ENCODE measurements at places on chromosomes 7 and 10. TPM values are rescaled to one million over a fixed set of nuclear protein-coding genes. Genes with fewer than 3 reads are reported as not detected.

PDE6C gene
- total RNA-seq, result 0.07 TPM

GRCh38 chr10:61016630-61017029 lies 72.6 kb upstream of the RHOBTB1 start:
- H3K36me3 ChIP-seq, result no peaks in the 10 kb centered on the region
- H3K27ac ChIP-seq, result no peak overlapping the region
- no peak overlapping the region for H3K4me3 ChIP-seq

DNA sequence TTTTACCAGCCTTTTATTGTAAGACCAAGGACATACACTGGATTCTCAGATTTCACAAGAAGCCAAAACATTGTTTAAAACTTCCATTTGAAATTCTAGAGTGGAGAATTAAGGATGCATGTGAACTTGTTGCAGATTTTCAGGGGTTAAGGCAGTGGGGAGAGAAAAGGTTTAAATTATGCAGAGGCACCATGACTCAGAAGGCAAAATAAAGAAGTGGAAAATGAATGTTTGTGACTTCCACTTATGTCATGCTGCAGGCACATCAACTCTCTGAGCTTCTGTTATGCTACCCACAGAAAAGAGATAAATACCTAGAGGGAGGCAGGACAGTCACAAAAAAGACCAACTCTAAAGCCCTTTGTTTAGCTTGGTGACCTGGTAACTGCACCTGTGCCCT lies 84.4 kb upstream of the BET1 start:
- no peak for DNase-seq
- H3K27ac ChIP-seq, result no peak overlapping the region
- no peaks in the 10 kb centered on the region for H3K36me3 ChIP-seq
- no peaks in the 10 kb centered on the region for H3K27me3 ChIP-seq
- H3K4me1 ChIP-seq, result peaks cover 7% of the 10 kb centered on the region

DNA sequence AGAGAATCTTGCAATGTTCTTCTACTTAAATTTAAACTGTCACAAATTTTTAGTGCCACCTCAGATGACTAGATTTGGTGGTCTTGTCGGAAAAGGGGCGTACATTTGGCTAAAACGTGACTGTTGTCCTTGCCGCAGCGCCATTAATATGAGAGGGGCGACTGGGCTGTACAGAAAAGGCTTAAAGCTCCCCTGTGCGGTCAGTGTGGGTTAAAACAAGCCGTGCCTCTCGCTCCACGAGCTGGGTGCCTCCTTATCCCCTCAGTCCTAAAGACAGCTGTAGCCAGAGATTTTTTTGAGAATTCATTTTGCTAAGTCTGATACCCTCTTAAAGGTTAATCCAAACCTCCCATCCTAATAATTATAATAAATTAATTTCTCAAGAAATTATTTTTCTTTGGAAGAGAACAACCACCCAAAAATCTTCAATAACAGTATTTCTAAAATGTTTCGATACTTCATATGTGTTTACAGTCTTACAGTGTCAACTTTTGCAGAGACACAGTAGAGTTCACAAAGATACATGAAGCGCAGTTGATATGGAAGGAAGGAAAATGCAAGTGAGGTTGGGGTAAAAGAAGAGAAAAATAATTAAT lies 68.6 kb downstream of the C7orf25 start:
- no peaks in the 10 kb centered on the region for H3K36me3 ChIP-seq
- H3K4me1 ChIP-seq, result no peaks in the 10 kb centered on the region
- peaks cover 3% of the 10 kb centered on the region for H3K27me3 ChIP-seq
- no peak overlapping the region for H3K4me3 ChIP-seq
